ENCODE measurements at places on chromosomes 1 and 21.

GRCh38 chr1:81237473-81238089 is 563.2 kb upstream of the ADGRL2 start:
- DNase-seq = no peak

GRCh38 chr1:185345913-185346720 is 29.1 kb upstream of the IVNS1ABP start:
- DNase-seq = no peak

DNA sequence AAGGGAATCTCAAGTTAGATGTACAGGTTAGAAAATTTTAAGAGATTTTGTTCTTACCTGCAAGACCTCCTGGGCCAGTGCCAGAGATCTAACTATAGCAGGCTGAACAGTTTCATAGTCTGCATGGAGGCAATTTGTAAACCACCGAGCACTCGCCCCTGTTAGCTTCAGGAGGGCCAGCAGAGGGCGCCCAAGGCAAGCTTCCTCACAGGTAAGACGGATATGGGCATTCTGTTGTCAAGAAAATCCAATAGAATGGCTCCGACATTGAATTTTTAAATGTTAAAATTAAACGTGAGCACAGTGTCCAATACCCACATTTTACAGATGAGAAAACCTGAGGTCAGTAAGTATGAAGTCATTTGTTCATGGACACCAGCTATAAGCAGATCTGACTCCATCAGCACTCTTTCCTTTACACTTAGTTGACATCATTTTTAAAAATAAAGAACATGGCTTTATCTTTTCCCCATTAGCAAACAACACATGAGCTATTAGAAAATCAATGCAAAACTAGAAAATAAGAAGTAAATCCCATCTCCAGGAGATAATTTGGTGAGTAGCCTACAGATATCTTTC is 2.2 kb downstream of the REG4 start:
- no peak for DNase-seq

DNA sequence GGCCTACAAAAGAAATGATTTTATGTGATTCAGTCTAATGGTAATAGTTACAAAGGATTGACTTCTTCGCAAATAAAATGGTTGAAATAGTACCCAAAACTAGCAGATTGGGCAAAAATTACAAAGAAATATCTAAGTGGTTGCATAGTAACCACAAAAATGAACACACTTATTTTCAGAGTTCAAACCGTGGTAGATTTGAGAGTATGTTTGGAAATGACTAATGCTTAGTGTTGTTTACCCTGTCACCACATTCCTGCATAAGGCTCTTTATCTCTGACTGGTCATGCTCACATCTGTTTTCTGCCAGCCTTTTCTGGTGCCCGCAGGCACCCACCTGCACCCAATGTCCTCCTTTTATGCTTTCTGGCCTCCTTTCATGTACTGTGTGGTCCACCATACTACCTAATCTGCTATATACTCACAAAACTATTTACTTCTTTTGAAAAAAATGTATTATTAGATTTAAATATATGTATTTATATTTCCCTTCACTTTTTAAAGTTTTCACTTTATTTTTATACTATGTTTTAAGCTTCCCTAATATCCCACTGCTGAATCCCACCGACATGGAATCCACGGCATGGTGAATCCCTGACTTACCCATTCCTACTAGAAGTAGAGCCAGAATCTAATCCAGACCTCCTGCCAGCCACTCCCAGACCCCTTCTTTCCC is 30.3 kb downstream of the PTPRC start:
- peak; percentile 64 for DNase-seq

- DNase-seq = no peak
These were observed 348.7 kb downstream of the RWDD3 start for GRCh38 chr1:95582746-95583145.

DNA sequence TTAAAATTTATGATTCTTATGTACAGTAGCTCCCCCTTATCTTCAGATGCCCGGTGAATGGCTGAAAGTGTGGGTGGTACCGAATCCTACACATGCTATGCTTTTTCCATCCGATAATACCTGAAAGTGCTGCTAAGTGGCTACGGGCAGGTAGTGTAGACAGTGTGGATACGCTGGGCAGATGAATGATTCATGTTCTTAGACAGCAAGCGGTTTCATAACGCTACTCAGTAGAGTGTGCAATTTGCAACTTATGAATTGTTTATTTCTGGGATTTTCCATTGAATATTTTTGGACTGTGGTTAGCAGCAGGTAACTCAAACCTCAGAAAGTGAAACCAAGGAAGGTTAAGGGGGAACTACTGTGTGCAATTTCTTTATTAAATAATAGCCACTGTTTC is 7.5 kb downstream of the PCP4 start:
- DNase-seq = no peak

GRCh38 chr1:109474697-109475096 is 8.4 kb downstream of the SYPL2 start:
- DNase-seq = no peak

- DNase-seq = no peak
These were observed 67.5 kb downstream of the DNTTIP2 start for GRCh38 chr1:93811326-93812065.

GRCh38 chr1:177809819-177810218 is 160.0 kb downstream of the SEC16B start:
- no peak for DNase-seq

DNA sequence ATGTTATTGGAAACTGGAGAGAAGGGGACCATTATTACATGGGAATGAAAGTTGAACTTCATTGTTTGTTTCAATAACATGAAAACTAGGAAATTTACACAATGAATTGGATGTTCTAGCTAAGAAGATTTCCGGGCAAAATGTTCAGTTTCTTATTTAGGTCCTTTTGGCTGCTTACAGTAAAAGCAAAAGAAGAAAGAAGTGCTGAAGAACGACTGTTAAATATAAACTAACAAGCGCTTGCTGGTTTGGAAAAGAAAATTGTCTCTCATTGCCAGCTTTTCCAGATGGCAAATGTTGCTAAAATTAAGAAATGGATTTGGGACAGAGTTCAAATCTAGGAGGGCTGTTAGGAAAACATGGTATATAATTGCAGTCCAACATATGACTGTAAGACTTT is 139.6 kb downstream of the ZNF644 start:
- DNase-seq = no peak
